ENCODE measurements at places on chromosomes 12 and 14.

DNA sequence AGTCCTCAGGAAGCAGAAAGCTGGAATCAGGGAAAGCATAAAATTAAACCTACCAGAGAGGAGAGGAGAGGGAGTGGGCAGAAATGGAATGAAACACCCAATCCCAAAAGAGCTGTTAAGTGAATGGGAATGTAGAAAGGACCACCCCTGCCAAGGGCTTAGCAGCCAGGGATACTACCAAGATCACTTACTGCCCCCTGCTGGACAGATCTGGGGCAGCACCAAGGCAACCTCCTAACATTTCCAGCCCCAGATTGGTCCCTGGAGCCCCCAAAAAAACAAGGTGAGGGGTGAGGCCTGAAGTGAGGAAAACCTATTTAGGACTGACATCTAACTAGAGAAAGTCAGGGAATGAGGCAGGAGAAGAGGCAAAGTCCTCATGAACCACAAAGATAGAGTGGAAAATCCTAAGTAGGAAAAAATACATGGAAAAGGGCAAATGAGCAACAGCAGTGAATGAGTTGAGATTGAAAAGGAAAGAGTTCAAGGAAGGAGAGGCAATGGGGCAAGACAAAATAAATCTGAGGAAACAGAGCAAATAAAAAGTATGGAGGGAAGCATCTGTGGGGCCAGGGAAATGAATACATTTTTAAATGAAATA is 11.2 kb upstream of the FKBP11 start:
- DNase-seq: peak; percentile 6

DNA sequence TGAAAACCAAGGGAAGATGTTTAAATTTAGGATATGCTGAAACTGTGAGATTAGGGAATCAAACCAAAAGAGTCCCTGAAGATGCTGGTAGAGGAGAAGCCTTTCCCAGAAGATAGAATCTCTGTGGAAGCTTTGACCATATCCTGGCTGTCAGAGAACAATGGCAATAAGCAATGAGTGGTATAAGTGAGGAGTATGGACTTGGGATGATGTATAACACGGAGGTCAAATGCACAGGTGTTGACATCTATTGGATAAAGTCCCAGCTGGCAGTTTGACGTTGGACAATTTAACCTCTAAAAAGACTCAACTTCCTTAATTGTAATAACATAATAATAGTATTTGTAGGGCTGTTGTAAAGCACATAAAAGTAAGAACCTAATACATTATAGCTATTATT is 30.1 kb upstream of the CLEC14A start:
- no peak for DNase-seq

- no peak for DNase-seq
These were observed 398.1 kb downstream of the NOVA1 start for GRCh38 chr14:26199590-26200370.

- DNase-seq: peak; percentile 64
These were observed 652 bp downstream of the BAZ1A start for GRCh38 chr14:34874386-34875030.

- peak; percentile 57 for DNase-seq
These were observed 413 bp upstream of the TUBA1C start for GRCh38 chr12:49264466-49264872.

- peak; percentile 34 for DNase-seq
These were observed 26.8 kb downstream of the DGLUCY start for GRCh38 chr14:91140672-91141071.

GRCh38 chr14:45526715-45527549 is 273.9 kb upstream of the MIS18BP1 start:
- peak; percentile 48 for DNase-seq

DNA sequence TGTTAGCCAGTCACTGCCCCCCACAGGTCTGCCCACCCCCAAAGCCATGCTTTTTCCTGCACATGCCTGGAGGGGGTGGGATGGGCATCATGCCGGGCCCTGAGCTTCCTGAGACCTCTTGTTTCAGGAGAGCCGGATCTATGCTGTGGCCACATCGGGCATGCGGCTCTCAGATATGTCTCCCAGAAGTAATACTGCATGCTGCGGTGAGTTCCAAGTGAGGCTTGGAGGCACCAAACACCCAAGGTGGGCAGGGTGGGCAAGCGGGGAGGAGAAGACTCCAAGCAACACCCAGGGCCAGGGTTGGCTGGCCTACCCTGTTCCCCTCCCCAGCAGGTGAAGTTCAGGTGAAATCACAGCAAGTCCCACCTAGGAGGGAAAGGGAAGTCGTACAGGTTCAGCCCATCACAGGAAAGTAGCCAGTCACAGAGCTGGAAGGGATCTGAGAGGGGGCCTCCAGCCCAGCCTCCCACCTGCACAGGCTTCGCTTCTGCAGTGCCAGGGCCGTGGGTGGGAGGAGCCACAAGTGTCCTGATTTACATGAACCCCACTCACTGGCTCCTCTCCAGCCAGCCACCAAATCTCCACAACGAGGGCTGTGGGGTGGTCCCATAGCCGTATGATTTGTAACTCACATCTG is 30.9 kb downstream of the PIGH start:
- DNase-seq: no peak

DNA sequence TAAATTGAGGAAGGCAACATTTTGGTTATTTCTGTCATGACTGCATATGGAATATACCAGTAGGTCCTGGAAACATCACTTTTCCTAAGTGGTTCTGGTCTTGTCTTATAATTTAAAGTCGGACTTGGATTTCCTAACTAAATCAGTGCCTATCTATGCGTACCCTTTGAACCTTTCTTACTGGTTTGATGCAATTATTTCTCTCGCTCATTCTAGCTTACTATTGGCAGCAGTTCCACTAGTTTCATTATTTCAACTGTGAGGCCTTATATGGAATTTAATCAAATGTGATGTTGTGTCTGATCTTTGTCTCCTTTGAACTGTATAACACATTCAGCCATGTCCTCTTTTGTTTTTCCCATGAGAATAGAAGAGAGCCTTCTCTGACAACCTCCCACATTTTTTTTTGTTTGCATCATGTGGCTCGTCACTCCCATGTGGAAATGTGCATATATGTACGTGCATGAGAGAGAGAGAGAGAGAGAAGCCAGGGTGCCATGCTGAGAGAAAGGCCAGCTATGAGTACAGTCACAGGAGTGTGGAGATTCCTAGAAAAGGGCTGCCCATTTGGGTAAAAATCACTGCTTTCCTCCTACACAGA is 48.0 kb downstream of the AKAP6 start:
- DNase-seq: no peak

DNA sequence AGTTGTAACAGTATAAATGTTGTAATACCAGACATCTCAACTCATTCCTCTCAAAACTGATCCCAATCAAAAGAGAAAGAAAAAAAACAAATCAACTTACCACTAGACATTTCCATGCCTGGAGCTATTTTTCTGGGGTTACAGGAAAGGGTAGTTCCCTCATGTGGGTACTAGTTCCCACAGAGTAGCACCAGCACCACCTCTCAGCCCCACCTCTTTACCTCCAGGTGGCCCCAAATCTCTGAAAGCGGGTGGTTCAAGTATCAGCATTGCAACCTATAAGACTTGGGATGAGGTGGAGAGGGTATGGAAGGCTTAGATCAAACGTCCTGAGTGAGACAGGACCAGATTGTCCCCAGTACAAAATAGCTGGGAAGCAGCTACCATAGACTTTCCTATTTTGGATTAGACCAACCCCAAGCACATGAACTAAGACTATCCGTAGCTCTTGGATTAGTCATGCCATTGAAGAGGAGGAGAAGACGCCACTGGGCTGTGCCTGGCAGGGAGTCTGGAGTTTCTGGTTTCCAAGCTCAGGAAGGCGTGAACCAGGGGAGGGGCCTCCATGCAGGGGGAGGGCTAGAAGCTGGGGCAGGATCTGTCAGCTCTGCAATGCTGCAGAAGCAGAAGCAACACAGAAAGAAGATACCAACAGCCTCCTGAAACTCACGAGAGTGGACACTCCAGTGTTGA is at the start of gene SLC39A2:
SLC39A2 (plus strand) TSS at position 620 of the 693 bp plus-strand sequence. CDS start 154 bp downstream, outside the sequence.
- no peak for DNase-seq

DNA sequence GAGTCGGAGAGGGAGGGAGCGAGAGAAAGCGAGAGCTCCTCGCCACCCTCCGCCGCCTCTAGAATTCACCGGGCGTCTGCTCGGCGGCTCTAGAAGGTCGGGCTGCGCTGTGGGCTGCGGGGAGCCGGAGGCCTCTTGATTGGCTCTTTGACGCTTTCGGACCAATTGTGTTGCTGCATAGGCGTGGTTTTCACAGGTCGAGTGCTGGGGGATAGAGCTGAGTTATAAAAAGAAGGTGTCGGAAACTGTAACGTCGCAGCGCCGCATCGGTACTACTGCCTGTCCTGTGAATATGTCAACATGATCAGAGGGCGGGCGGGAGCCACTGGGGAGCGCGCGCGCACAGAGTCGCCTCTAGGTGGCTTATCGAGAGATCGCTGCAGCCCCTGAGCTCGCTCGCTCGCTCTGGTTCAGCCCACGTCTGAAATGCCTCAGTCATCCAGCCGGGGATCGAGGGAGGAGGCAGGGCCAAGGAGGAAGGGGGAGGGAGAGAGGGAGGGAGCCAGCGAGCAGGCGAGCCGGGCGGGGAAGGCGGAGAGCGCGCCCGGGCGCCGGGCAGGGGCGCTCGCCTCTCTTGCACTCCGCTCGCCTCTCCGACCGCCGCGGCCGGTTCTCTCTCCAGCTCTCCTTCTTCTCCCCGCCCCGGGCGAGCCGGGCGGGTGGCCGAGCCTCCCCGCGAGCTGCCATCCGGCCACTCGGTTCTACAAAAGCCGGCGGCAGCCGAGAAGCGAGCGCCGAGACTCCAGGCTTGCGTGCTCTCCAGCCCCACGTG is at the start of gene TBX3:
TBX3 (minus strand) TSS at position 78 of the 772 bp plus-strand sequence. CDS start 975 bp downstream, outside the sequence.
- DNase-seq: peak; percentile 100

- DNase-seq: no peak
These were observed 67.4 kb downstream of the ELK3 start for GRCh38 chr12:96261557-96261956.

DNA sequence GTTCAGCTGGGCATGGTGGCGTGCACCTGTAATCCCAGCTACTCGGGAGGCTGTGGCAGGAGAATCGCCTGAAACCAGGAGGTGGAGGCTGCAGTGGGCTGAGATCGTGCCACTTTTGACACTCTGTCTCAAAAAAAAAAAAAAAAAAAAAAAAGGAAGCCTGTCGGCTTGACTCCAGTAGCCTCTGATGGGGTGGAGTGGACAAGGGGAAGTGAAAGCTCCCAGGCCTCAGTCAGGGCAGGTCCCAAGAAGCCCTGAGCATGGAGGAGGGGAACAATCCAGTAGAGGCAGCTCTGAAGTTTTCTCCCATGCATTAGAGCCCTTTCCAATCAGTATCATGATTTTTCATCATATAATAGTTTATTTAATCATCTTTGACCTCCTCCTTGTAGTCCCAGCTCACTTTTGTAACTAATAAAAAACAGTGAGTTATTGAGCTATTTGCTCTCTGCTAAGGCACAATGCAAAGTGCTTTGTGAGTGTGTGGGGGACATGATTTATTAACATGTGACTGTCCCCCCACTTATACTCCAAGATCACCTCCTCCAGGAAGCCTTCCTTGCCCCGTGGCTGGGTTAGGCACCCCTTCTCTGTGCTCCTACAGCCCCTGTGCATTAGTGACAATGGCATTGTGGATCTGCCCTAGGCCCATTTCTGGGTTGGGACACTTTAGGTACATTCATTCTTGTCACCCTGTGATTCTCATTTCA is 4.7 kb upstream of the SSH1 start:
- no peak for DNase-seq

DNA sequence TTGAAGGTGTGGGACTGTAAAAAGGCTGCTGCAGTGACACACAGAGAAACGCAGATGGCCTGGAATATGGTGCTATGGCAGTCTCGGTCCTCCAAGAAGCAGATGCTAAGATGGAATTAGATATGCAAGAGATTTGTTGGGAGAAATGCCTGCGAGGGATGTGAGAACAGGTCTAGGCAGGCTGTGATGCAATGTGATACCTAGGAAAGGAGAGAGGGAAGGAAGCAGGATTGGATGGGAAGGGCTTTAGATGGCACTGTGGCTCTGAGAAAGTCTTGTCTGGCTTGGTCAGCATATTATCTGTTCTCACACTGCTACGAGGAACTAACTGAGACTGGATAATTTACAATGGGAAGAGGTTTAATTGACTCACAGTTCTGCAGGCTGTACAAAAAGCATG is 374.4 kb downstream of the BCAT1 start:
- no peak for DNase-seq

DNA sequence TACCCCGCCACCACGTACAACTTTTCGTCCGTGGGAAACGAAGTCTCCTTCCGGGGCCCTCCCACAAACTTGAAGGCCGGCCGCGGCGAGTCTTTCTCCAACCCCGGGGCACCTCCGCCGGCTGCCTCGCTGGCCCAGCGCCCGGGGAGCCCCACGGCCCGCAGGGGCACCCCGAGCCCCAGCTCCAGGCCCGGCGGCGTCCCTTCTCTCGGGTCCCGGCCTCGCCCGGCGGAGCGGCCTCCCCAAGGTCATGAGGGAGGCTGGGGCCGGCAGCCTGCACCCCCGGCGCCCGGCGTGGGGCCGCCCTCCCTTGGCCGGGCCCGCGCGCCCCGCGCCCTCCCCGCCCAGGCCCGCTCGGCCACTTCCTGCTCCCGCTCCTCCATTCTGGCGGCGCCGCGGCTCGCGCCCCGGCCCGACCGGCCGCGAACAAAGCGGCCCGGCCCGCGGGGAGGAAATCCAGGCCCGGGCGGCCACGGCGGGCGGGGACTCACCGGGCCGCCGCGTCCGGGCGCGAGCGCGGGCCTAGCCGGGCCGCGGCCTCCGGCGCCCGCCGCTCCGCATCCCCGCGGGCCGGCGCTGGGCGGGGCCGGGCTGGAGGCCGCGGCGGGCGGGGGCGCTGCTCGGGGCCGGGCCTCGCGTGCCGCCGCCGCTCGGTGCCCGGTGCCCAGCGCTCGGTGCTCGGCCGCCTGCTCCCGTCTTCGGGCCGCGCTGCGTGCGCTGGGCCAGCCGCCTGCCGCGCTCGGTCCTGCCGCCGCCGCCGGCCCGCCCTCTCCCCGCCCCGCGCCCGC is at the start of gene AKT1:
AKT1 (minus strand) TSS at position 756 of the 788 bp plus-strand sequence. CDS start 3,105 bp downstream, outside the sequence.
- DNase-seq: no peak

DNA sequence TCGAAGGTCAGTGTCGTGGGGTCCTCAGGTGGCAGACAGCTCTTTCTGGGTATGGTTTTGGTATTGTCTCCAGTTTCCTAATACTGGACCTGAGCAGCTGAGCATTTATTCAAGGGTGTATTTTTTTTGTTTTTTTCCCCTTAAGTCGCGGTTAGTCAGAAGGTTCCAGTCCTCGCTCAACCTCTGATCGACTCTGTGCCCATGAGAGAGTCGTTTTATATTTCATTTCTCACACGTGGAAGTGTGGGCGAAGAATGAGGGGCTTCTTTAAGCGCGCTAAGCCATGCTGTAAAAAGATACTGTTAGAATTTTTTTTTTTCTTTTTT is 499 bp downstream of the MIPOL1 start:
- DNase-seq: no peak

DNA sequence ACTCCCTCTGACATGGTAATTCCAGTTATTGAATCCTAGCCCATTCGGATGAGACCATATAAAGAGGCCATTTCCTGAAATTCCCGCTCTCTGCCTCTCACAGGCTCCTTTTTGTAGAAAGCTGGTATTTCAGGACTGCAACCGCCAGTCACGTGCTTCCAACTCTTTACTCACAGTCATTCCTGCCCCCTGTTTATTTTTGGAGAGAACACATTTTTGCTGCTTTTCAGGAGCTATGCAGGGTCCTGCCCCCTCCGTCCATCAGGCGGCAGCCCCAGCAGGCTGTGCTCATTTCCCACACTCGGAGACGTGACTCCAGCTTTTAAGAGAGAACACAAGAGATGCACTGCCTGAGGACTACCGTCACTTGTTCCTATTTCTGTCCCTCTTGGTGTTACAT is 26.8 kb downstream of the IFT43 start:
- DNase-seq: no peak
